ENCODE measurements at places on chromosomes 5 and 9. TPM values are rescaled to one million over a fixed set of nuclear protein-coding genes. Genes with fewer than 3 reads are reported as not detected.

DNA sequence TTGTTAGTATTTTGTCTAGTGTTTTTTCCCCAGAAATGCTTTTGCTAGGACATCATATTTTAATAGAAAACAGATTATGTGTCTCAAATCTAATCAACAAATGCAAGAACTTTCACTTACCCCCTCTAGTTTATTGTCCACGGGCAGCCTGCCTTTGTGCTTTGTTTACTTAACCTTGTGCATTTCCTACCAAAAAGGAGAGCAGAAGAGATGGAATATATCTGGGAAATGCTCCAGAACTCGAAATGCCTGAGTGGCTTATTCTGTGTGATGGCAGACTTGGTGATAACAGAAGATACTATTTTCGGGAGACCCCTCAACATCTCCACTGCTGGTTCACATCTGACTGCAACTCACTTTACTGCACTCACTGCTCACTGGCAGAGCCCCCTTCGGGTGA is 33.3 kb upstream of the SPDL1 start:
- DNase-seq, result no peak
- no peak overlapping the region for H3K4me3 ChIP-seq
- H3K4me1 ChIP-seq, result peaks cover 5% of the 10 kb centered on the region
- H3K27me3 ChIP-seq, result peaks cover 51% of the 10 kb centered on the region

- H3K27me3 ChIP-seq, result peaks cover 28% of the 10 kb centered on the region
- no peaks in the 10 kb centered on the region for H3K4me1 ChIP-seq
- no peaks in the 10 kb centered on the region for H3K36me3 ChIP-seq
- no peak for DNase-seq
Measured at GRCh38 chr5:56973473-56973872, 21.6 kb upstream of the MIER3 start.

- H3K4me3 ChIP-seq, result no peak overlapping the region
- no peak overlapping the region for H3K27ac ChIP-seq
- peaks cover 6% of the 10 kb centered on the region for H3K27me3 ChIP-seq
- H3K4me1 ChIP-seq, result no peaks in the 10 kb centered on the region
Measured at GRCh38 chr5:158414780-158415179, 555.8 kb upstream of the CLINT1 start.

- no peaks in the 10 kb centered on the region for H3K36me3 ChIP-seq
- H3K27me3 ChIP-seq, result peaks cover 9% of the 10 kb centered on the region
- H3K4me1 ChIP-seq, result peaks cover 36% of the 10 kb centered on the region
- no peak overlapping the region for H3K27ac ChIP-seq
Measured at GRCh38 chr5:56169281-56169680, 63.8 kb downstream of the ANKRD55 start.

DNA sequence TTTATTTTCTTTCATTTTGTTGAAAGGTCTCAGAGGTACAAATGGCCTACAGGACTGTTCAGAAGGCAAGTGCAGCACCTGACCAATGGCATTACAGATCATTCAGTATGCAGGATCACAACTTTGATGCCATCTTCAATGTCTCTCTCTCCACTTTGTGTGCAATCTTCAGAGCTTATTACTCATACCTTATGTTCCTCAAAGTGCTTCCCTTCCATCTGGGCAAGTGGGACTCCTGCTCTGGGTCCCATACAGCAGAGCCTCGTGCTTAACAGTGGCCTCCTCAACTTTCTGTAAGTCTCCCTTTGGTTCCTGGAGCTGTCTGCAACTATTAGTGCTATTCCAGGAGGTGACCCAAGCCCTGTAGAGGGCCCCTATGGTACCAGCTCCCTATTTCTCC is 358.4 kb upstream of the RPS23 start:
- H3K36me3 ChIP-seq, result no peaks in the 10 kb centered on the region
- H3K27me3 ChIP-seq, result no peaks in the 10 kb centered on the region
- no peak for DNase-seq
- no peak overlapping the region for H3K4me3 ChIP-seq

- no peak overlapping the region for H3K4me3 ChIP-seq
- no peaks in the 10 kb centered on the region for H3K27me3 ChIP-seq
- peak overlapping the region; percentile 98 for H3K27ac ChIP-seq
- peaks cover 78% of the 10 kb centered on the region for H3K4me1 ChIP-seq
- H3K36me3 ChIP-seq, result peaks cover 98% of the 10 kb centered on the region
Measured at GRCh38 chr5:175520321-175520720, 42.0 kb downstream of the SFXN1 start.

- no peak overlapping the region for H3K27ac ChIP-seq
- DNase-seq, result no peak
- H3K4me3 ChIP-seq, result no peak overlapping the region
- H3K4me1 ChIP-seq, result no peaks in the 10 kb centered on the region
- no peaks in the 10 kb centered on the region for H3K36me3 ChIP-seq
- peaks cover 1% of the 10 kb centered on the region for H3K27me3 ChIP-seq
Measured at GRCh38 chr5:83022334-83022733, 54.9 kb downstream of the TMEM167A start.

- no peak overlapping the region for H3K27ac ChIP-seq
- peaks cover 23% of the 10 kb centered on the region for H3K27me3 ChIP-seq
- H3K4me3 ChIP-seq, result no peak overlapping the region
- no peaks in the 10 kb centered on the region for H3K36me3 ChIP-seq
- no peak for DNase-seq
Measured at GRCh38 chr9:97873425-97873824, 20.4 kb downstream of the FOXE1 start.

GRCh38 chr9:96441798-96442445 is 8.0 kb upstream of the HABP4 start:
- no peak overlapping the region for H3K4me3 ChIP-seq
- no peak for DNase-seq
- no peaks in the 10 kb centered on the region for H3K36me3 ChIP-seq
- peaks cover 3% of the 10 kb centered on the region for H3K4me1 ChIP-seq
- H3K27me3 ChIP-seq, result no peaks in the 10 kb centered on the region
- H3K27ac ChIP-seq, result no peak overlapping the region

CDC20B gene
- 0.18 TPM for total RNA-seq

CCDC152 gene
- total RNA-seq, result 5.5 TPM

SLC30A5 gene
- 64.1 TPM for total RNA-seq

DNA sequence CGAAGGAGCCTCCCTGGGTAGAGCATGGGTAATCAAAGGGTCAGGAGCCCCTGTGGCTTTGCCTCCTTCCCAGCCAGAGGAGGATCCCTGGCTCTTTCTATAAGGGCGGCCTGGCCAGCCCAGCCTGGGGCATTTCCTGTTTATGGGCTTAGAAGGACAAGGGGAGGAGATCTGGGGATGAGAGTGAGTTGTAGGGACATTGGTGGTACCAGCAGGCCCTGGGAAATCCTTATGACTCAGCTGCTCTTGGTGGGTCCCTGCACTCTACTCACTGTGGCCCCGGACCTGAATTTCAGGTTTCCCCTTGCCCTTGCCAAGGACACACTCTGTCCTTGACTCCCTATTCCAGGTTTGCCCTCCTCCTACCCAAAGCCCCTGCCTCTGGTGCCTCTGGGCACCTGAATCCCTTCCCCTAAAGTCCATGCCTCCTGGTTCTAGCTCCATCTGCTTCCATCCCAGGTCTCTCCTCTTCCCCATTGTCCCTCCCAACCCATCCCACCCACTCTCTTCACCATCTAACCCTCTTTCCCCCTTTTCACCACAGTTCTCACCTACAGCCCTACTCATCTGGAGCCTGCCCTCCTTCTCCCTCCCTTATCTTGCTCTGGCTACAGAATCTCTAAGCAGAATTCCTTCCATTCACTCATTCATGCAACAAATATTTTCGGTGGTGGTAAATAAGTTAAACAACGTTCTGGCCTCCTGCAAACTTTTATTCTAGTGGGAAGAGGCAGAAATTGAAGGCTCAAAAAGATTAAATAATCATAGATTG is 34.9 kb downstream of the PCDH1 start:
- H3K4me3 ChIP-seq, result no peak overlapping the region
- no peaks in the 10 kb centered on the region for H3K36me3 ChIP-seq
- peaks cover 9% of the 10 kb centered on the region for H3K4me1 ChIP-seq

GRCh38 chr9:127444921-127445850 is 6.0 kb downstream of the RPL12 start:
- H3K4me3 ChIP-seq, result no peak overlapping the region
- no peak for DNase-seq
- no peaks in the 10 kb centered on the region for H3K27me3 ChIP-seq
- peak overlapping the region; percentile 52 for H3K27ac ChIP-seq
- peaks cover 98% of the 10 kb centered on the region for H3K36me3 ChIP-seq

C9orf43 gene
- 0.48 TPM for total RNA-seq

GRCh38 chr9:136599811-136600660 is 54.2 kb upstream of the NOTCH1 start:
- H3K4me3 ChIP-seq, result no peak overlapping the region
- peaks cover 12% of the 10 kb centered on the region for H3K27me3 ChIP-seq
- DNase-seq, result no peak

- no peak overlapping the region for H3K27ac ChIP-seq
- no peak overlapping the region for H3K4me3 ChIP-seq
- peaks cover 10% of the 10 kb centered on the region for H3K4me1 ChIP-seq
- no peaks in the 10 kb centered on the region for H3K36me3 ChIP-seq
- H3K27me3 ChIP-seq, result peaks cover 40% of the 10 kb centered on the region
Measured at GRCh38 chr5:10542055-10542550, 21.8 kb upstream of the ANKRD33B start.

- no peak overlapping the region for H3K4me3 ChIP-seq
- H3K36me3 ChIP-seq, result no peaks in the 10 kb centered on the region
- H3K4me1 ChIP-seq, result peaks cover 11% of the 10 kb centered on the region
- peaks cover 26% of the 10 kb centered on the region for H3K27me3 ChIP-seq
Measured at GRCh38 chr5:159765135-159765433, 151.2 kb upstream of the ADRA1B start.

IRX2 gene
- not detected for total RNA-seq

ZNF883 gene
- 0.16 TPM for total RNA-seq

ERMP1 gene
- total RNA-seq, result 21.1 TPM

- no peak for DNase-seq
- no peaks in the 10 kb centered on the region for H3K36me3 ChIP-seq
- H3K4me3 ChIP-seq, result no peak overlapping the region
- H3K27ac ChIP-seq, result no peak overlapping the region
Measured at GRCh38 chr9:107161338-107161737, 121.7 kb upstream of the RAD23B start.

- no peak overlapping the region for H3K27ac ChIP-seq
- no peaks in the 10 kb centered on the region for H3K27me3 ChIP-seq
- no peaks in the 10 kb centered on the region for H3K4me1 ChIP-seq
- H3K4me3 ChIP-seq, result no peak overlapping the region
- no peaks in the 10 kb centered on the region for H3K36me3 ChIP-seq
Measured at GRCh38 chr5:169347786-169348185, 46.8 kb upstream of the SLIT3 start.

- H3K36me3 ChIP-seq, result no peaks in the 10 kb centered on the region
- no peaks in the 10 kb centered on the region for H3K27me3 ChIP-seq
- no peak overlapping the region for H3K4me3 ChIP-seq
- no peak for DNase-seq
- no peak overlapping the region for H3K27ac ChIP-seq
- peaks cover 4% of the 10 kb centered on the region for H3K4me1 ChIP-seq
Measured at GRCh38 chr9:133734590-133735414, 3.4 kb downstream of the SARDH start.

KIF3A gene
- 41.4 TPM for total RNA-seq
